WTC11 (cell line): ENCODE measurements at places on chromosomes 5 and 9.

- DNase-seq = no peak
Observed at GRCh38 chr9:124482431-124483031, 24.7 kb downstream of the NR5A1 start.

GRCh38 chr9:70761139-70761670 is 346.7 kb upstream of the KLF9 start:
- DNase-seq = no peak

DNA sequence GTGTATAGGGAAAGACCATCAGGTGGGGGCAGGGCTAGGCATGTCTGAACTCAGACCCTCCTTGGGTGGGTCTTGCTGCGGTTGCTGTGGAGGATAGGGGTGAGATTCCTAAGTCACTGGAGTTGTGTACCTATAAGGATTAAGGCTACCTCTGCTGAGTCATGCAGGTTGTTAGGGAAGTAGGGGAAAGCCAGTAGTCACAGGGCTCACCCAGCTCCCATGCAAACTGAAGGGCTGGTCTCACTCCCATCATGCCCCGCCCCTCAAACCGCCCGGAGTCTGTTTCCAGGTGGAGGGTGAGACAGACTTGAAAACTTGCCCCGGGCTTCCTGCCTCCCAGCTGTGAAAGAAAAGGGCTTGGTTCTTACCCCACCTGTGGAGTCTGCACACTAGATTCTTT is 161.8 kb downstream of the CAVIN4 start:
- DNase-seq = peak; percentile 38

DNA sequence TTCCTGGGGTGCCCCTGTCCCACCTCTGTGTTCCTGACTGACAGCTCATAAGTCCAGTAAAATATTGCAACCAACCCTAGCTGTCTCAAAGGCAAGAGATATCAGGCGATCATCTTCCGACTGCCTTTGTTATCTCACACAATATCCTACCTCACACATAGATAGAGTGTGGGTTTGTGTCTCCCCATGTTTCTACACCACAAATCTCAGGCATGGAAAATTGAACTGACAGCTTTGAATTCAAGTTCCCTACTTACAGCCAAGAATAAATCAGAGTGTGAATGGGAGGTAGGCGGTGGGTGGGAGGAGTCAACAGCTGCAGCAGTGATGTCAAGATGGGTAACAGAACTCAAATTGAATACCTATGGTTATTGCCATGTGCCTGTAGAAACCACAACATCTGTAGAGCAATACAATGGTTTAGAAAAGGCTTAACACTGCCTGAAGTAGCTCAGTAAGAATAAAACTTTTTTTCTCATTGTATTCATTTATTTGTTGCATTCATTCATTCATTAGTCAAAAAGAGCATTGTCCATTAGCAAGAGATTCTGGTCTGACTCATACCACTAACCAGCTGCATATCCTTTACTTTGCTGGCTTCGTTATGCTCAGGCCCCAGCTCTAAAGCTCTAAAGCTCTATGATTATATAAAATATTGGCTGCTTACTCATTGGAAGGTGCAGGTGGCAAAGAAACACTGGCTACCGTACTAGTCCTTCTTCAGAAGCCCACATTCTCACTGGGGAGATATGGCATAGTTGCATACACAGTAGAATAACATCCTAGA is 108.2 kb upstream of the DMAC1 start:
- no peak for DNase-seq

DNA sequence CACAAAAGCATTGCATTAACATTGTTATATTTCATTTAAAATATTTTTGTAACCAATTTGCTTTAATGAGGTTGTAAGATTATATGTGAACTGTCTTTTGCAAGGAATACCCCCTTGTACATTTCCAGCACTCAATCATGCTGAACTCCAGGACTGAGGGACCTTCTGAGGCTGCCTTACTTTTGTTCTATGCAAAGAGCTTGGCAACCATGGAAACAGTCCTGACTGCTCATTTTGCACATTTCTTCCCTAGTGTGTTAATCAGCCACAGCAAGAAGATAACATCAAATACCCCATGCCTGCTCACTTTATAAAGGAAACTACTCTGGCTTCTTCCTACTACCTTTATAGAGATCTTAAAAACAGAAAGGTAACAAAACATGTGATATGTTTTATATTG is 355.6 kb upstream of the IZUMO3 start:
- no peak for DNase-seq

DNA sequence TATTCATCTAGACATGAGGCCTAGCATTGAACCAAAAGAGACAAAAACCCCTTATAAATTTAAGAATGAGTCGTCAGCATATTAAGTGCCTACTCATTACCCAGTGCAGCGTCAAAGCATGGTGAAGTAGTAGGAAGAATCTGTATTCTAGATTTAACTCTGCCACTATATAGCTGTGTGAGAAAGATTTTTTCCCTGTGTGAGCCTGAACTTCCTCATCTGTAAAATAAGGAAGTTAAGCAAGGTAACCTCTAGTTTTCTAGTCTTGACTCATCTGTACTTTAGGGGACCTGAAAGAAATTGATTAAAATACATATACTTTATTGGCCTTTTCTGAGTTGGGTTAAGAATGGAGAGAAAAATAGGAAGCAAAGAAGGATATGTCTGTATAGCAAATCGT is 82.1 kb upstream of the RUSC2 start:
- DNase-seq = no peak

DNA sequence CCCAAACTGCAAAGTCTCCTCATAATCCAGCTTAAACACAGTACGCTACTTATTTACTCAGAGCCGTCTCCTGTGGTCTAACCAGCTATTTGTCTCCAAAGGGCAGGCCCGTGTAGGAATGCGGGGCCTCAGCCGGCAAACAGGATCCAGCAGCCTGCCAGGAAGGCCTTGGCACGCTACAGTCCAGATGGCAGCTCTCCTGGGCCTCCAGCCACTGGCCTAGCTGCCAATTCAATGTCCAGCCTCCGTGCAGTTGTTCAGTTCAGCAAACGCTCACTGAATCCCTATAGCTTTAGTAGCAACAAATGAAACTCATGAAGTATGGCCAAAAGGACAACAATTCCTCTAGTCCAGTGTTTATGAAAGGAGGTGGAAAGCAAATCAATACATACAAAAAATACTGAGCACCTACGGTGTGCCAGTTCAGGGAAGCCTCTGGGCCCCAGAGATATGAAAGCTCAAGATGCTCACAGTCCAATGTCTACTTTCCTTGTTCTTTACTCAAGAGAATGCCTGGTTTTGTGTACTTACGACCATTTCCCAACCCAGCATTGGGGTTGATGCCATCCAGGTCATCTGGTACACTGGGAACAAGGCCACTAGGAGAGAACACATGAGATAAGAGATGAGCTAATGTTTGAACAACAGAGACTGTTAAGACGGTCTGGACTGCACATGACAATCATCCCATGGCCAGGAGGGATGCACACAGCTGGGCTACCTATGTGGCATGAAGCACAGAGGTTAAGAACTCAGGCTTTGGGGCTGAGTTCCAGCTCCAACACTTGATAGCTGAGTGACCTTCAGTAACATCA is 8.3 kb downstream of the CDK5RAP2 start:
- DNase-seq = no peak

DNA sequence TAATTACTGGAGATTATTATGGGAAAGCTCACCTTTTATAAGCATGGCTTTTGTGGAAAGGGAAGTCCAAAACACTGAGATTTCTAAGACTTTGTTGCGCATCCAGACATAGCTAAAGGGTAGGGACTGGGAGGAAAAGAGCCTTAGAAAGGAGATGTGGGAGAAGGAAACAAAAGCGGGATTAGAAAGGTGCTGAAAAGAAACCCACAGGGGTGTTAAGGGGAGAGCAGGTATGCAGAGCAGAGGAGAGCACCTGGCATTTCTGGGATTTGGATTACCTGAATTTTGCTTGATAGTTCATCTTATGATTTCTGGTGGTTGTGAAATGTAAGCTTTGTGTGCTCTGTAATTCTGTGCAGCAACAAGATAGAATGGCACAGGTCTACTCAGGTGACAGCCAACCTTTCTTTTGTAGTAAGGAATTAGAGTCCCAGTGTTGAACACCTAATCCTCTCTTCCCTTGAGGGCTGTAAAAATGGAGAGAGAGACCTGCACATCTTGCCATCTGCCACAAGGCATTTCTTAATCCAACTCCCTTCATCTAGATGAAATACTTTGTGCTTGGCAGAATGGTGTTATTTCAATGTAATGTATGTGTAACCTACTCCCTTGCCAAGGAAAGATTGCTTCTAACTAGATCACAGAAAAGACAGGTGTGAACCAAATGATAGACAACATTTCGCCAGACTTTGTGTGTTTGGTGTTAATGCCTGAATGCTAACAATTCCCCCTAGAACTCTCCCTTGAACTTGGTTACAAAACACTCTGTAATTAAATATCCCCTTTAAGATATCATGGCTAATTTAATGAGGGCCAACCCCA is 47.4 kb downstream of the ATPSCKMT start:
- DNase-seq = no peak

DNA sequence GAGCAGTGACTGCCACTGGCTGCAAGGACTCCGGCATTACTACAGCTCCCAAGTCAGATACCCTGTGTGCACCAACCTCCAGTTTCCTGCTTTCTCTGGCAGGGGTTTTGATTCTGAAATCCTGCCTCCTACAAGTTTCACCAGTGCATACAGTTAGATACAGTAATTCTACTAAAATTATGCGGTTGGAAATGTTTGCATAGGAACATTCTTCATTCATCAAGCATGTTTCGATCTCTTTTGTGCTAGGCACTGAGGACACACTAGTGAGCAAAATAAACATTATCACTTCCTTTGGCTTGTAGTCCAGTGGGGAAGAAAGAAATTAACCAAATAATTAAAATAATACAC is 152.2 kb downstream of the TMEM167A start:
- DNase-seq = no peak

GRCh38 chr5:180977852-180978251 is 10.8 kb upstream of the BTNL3 start:
- no peak for DNase-seq

- no peak for DNase-seq
Observed at GRCh38 chr9:128073253-128073886, 5.3 kb downstream of the SLC25A25 start.

GRCh38 chr5:173592050-173592669 is 24.3 kb downstream of the BOD1 start:
- DNase-seq = no peak

DNA sequence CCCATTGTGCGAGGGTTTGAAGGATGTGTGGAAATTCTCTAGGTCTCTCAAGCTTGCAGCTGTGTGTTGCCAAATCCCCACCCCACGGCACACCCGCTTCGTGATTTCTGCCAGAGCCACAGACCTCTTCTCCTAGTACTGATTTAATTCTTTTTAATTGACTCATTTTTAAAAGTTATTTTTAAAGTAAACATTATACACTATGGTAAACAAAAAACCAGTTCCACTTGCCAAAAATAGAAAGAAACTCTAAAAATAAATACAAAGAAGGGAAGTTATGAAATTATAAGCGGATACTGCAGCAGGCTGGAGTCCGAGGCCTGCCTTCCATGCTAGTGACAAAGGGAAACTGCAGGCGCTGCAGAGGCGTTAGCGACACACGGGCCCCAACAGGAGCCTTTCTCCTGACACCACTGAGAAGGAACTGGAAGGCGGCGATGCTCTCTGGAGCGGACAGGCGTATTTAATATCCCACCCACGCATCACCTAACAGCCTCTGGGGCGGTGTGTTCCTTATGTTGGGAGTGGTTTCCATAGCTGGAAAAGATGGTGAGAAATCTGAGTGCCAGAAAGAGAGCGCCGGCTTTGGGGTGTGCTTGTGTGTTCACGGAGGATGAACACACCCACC is 122.5 kb downstream of the COL23A1 start:
- no peak for DNase-seq

DNA sequence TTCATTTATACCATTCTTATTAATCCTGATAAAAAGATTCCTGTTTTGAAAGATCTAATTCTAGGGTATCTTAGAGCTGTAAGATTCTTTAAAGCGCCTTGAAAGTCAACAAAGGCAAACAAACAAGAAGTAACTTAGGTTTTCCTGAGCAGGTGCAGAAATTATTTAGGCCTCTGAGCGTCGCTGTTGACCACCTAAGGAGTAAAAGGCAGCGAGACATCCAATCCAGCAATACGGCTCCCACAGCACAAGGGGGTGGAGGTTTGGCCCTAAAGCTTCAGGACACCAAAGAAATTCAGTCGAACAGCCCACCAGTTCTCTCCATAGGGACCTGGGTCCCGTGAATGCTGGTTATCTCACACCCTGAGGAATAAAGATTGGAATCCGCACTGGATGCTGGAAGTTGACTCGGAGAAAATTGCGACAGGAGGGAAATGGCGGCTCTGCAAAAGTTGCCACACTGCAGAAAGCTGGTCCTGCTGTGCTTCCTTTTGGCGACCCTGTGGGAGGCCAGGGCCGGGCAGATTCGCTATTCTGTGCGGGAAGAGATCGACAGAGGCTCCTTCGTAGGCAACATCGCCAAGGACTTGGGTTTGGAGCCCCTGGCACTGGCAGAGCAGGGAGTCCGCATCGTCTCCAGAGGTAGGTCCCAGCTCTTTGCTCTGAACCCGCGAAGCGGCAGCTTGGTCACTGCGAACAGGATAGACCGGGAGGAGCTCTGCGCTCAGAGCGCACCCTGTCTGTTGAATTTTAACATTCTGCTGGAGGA is at the start of gene PCDHGA2:
Gene PCDHGA2 (plus strand): TSS at position 223 of the 769 bp plus-strand sequence.
- peak; percentile 60 for DNase-seq

GRCh38 chr5:168407211-168407610 is 79.1 kb upstream of the RARS1 start:
- no peak for DNase-seq

- DNase-seq = no peak
Observed at GRCh38 chr5:171188016-171188415, 121.0 kb upstream of the TLX3 start.

- DNase-seq = no peak
Observed at GRCh38 chr9:137689745-137690529, 71.1 kb downstream of the EHMT1 start.

DNA sequence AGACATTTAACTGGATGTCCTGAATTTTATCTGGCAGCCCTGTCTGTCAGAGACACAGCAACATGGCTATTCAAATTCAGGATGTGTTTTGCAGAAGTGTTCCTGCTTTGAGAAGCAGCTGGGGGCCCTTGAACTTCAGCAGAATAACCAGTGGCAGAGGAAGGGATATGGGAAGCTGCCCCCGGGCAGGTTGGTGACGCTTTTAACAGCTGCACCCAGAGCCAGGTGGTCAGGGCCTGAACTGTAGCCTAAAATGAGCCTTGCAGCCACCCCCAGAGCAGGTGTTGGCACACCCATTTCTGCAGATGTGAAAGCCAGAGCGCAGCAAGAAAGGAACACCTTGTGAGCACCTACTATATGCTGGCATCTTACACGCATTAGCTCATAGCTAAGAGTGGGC is 128.7 kb upstream of the BOD1 start:
- no peak for DNase-seq

DNA sequence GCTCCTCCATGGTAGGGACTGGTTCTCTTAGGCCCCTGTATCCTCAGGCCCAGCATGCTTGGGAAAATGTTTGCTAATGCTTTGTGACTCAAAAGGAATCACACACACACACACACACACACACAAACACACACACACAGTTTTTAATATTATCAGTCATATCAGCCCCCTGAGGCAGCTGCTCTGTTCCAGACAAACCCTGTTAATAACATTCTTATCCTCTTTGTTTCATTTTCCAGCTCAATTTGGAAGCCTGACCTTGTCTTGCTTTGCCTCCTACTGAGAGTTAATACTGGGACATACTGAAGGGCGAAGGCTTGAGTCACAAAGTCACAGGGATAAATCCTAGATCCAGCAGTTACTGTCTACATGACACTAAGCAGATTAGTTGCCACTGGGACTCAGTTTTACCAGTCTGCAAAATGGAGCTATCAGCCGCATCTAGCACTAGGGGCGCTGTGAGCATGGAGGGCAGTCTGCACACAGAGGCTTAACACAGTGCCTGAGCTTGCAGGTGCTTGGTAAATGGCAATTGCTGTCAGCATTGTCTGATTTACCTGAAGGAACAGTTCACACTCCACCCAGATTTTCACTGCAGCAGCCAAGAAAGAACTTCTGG is 37.1 kb upstream of the KCNMB1 start:
- no peak for DNase-seq
